T-helper 2 cell treated with Interferon-gamma antibody and Interleukin-4, amounts not matched to agents 5 μg/mL and 100 μg/mL, for 36 hours (primary cell): ENCODE measurements at places on chromosomes 7 and 10.

DNA sequence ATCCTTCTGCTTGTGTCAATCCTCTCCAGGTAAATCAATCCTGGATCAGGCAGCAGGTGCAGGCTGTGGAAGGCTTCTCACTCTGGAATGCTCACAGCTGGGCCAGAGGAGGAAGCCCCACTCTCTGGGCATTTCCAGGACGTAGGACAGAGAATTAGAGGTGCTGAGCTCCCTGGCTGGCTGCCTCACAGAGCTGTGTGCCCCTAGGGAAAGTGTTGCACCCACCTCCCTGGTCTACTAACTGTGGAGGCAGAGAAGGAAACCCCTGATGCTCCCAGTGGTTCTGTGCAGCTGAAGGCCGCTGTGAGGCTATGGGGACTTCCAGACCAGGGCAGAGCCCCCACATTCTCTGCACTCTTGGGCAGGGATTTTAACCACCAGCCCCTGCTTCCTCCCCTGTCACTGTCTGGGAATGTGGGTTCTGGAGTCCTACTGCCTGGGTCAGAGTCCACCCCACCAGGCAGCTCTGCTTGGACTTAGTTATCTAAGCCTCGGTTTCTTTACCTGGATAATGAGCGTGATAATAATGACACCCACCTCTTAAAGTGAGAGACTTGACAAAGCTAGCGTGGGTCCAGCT is 73.5 kb upstream of the EEPD1 start:
- no peak for DNase-seq

- no peak for DNase-seq
Observed at GRCh38 chr10:124040451-124041188, 52.8 kb downstream of the CHST15 start.

- DNase-seq, result peak; percentile 81
Observed at GRCh38 chr10:91163869-91164474, 56.5 kb upstream of the PCGF5 start.

DNA sequence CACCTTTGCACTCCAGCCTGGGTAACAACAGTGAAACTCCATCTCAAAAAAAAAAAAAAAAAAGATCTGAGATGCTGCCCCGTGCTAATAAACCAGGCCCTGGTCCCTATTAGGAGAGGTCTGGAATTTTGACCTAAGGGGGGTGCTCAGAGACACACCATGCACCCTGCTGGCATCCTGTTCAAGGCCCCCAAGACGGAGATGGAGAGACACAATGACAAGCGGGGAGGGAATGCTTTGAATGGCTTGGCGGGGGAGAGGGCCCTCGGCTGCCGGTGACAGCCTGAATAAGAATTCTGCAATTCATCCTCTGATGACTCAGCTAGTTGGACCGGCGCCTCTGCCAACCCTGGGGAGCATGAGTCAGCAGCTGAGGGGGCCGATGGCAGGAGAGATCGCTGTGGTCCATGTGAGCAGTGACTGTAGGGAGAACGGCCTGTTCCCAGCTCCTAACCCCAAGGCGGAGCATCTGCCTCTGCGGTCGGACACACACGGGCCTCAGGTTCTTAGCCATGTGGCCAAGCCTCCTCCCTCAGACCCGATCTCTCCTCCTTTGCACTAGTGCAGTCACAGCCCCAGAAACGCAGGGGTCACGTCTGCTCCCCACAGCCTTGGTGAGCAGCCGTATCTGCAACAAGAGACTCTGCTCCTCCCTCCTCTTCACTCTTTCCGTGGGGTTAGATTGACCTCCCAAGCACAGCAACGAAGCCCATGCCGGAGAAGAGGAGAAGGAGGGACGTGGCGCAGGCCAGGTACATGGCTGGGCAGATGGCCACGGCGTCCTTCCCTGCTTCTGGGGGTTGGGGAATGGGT is 14.9 kb downstream of the TRIM56 start:
- DNase-seq, result peak; percentile 65

DNA sequence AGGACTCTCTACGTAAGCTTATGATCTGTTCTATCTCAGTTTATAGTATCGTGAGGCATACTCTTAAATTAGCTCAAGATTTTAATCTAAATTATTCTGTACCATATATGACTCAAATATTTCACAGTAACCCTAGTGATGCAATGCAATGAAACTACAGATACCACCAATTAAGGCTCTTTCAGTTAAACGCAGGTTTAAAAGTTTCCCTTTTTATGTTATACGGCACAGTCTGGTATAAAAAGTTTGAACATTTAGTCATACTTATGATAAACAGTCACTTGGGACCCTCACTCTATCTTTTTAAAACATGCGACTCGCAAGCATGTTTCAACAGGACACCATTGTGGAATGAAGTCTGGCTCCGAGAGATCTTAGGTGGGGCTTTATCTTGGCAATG is 107.2 kb downstream of the CDK6 start:
- no peak for DNase-seq

- DNase-seq, result no peak
Observed at GRCh38 chr10:100826983-100827818, 81.8 kb downstream of the PAX2 start.

- DNase-seq, result no peak
Observed at GRCh38 chr10:107238275-107238674, 73.8 kb upstream of the SORCS1 start.

- no peak for DNase-seq
Observed at GRCh38 chr7:116730097-116731022, 58.4 kb downstream of the MET start.

DNA sequence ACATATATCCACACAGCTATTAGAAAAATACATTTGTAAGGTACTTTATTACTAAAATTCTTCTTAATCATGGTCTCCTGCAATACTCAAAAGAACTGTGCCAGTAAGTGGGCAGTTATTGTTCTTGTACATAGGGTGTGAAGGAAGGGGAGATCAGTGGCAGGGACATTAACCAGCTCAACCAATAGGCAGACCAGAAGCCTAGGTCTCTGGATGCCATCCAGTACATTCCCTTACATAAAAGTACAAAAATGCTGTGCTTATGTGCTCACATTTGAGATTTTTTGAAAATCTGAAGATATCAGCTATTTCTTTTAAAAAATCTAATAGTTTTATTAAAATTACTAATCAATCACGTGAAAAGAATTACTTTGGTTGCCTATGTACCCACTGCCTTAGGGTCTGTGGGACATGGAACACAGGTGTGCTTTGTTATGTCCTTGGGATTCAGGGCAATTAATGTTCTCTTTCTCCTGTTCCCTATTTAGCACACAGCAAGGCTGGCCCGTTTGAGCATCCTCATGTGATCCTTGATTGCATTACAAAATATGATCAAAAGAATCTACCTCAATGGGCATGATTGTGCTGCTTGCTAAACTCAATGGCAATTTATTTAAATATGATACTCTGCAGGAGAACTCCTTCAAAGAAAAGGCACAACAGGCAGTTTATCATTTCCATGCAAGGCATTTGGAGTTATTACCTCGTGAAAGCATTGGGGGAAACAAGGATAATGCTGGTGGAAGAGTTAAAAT is 22.7 kb downstream of the TWIST1 start:
- DNase-seq, result no peak

DNA sequence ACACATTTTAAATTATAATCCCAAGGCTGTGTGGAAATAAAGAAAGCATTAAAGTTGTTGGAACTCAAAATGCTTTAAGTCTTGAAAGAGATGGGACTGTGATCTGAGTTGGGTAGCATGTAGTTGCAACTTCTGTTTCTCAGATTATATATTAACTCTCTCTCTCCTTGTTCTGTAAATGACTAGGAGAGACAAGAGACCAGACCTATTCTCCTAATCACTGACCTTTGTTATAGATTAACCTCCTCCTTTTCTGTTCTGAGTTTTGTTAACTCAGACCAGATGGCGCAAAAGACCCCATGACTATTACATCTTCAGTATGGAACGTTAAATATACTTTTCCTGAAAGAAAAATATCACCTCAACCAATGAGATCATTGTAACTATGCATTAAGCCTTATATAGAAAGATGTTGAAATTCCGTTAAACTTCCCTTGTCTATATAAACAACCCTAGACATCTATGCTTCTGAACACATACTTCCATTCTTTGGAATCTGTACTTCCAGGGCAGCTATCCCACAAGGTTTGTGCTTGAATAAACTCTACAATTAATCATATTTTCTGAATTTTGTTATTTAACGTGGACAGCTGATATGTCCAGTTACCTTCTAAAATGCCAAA is 143.5 kb upstream of the TRIM24 start:
- no peak for DNase-seq

GRCh38 chr7:16791071-16791470 is 13.7 kb downstream of the AGR2 start:
- no peak for DNase-seq

DNA sequence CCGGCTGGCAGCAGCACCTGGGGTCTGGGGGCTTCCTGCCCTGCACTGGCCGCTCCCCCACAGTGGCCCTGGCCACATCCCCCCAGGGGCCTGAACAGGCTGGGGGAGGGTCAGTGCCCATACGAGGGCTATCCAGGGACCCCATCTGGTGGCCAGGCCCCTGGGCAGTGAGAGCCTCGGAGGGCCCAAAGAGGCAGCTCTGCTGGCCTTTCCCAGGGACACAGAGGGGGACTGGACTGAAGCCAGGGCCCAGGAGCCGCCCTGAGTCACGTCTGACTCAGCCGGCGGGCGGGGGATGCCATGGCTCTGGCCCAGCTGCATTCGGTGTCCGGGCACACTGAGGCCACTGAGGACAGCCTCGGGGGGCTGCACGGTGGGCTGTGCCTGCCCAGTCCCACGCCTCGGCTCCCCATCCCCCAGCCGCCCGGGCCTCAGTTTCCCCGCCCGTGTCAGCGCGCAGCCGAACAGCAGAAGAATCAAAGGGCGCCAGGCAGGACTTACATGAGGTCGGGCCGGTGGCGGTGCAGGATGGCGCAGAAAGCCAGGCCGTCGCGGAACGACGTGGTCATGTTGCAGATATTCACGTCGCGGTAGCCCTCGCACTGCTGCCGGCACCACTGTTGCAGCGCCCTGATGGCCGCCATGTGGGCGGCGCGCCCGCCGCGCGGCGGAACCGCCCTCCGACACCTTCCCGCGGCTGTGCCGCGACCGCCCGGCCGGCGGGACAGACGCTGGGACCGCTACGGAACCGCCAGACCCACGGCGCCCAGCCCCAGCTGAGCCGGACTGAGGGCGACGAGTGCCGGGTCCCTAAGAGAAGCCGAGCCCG is at the start of gene MICALL2:
Gene MICALL2, minus strand, starts transcription at position 788 of the 829 bp plus-strand sequence. Its CDS starts 144 bp downstream, at position 644.
- DNase-seq, result peak; percentile 40

DNA sequence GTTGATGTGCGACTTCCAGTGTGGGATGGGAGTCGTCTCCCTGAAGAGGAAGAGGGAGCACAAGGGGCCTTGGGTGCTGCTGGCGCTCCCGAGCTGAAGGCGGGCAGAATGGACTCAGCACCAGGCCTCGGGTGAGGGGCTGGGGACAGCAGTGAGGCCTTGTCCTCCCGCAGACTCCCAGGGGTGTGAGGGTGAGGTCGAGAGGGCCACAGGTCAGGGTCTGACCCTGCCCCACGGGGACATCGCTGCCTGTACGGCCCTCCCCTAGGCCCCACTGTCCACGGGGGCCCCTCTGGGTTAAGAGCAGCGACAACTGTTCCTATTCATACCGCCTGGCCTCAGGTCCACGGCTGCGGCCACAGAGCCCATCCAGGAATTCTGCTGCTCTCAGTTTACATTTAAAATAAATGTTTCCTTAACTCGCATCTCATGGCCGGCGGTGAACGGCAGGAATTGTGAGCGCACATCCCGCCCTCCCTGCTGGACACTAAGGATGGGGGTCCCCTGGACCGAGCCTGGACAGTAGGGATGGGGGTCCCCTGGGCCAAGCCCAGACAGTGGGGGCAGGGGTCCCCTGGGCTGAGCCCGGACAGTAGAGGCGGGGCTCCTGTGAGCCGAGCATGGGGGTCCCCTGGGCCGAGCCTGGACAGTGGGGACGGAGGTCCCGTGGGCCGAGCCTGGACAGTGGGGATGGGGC is 61.7 kb downstream of the PDGFA start:
- DNase-seq, result no peak

GRCh38 chr7:86942081-86942480 is 117.4 kb downstream of the ELAPOR2 start:
- DNase-seq, result no peak

DNA sequence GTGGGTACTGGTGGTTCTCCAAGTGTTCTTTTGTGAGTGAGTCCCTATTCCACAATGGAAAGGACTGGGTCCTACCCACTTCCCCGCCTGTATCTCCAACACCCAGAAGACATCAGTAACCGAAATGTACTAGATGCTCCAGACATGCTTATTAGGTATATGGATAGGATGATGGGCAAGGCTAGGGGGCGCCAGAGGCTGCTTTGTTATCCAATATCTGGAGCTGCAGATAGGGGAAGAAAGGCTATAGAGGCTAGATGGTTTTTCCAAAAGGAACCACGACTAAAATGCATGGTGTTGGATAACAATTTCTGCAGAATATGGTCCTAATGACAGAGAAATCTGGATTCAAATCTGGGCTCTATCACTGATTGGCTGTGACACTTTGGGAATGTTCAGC is 56.2 kb upstream of the TM9SF3 start:
- peak; percentile 55 for DNase-seq

- no peak for DNase-seq
Observed at GRCh38 chr10:33655165-33655815, 320.8 kb upstream of the NRP1 start.

DNA sequence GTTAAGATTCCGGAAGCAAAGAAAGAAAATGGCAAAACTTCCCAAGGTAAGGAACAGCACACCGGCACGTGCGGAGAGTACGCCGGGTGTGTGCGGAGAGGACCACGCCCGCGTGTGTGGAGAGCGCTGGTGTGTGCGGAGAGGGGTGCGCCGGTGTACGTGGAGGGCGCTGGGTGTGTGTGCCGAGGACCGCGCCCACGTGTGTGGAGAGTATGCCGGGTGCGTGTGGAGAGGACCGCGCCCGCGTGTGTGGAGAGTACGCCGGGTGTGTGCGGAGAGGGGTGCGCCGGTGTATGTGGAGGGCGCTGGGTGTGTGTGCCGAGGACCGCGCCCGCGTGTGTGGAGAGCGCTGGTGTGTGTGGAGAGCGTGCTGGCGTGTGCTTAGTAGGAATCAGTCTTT is 48.6 kb upstream of the DPYSL4 start:
- DNase-seq, result no peak

DNA sequence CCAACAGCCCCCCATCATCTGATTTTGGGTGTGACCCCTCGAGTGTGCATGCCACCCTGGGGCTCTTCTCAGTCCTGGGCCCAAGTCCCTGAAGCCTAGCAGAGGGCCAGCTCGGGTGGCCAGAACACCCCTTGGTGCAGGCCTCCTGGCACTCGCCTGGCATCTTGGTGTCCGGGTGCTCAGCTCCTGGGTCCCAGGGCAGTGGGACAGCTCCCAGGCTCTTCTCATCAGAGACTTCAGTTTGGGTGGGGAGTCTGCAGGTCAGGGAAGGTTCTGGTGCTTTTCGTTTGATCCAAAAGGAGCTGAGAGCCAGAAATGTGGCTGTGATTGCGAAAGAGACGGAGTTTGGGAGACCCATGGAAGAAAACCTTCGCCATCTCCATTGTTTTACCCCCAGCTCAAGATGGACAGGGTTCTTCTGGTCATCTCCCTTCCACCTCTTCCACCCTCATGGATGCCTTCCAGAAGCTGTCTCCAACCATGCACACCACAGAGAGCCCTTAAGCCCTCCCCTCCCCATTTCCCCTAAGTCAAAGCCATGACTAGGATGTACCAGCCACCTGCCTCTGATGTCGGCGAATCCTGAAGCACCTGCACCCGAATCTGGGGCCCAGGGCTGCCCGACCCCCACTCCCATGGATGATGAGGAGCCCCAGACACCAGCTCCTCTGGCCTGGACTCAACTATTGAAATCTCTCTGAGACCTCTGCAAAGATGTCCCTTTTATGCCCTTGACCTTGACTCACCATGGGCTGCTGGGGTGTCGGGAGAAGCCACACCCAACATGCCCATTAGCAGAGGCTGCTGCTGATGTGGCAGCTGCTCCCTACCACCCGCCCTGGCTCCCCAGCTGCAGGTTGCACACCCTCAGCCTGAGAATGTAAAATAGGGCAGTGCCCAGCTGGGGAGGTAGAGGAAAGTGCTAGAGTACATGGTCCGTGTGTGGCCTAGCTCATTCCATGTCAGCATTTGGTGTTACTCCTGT is 55.3 kb downstream of the ADCYAP1R1 start:
- no peak for DNase-seq
